NCI-H1048 (cell line): ENCODE measurements at places on chromosomes 7 and 10.
A peak's percentile ranks its signal among the peaks of the same experiment; 100 is the strongest.

DNA sequence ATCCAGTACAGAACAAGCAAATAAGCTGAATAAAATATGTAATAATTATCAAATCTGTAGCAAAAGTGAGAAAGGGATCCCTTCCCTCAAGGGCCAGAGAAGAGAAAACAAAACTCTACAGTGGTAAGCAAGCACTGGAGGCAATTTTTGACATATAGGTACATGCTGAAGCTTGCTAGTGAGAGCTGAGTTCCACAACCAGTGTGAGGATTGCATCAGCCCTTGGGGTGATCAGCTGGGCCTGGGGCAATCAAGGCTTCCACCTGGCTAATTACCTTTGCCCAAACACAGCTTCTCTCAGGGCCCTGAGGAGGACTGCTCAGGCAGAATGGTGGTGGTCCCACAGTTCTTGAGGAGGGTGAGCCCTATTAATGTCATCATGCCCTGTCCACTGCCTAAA, 134.4 kb upstream of the DLX6 start:
- DNase-seq: no peak

DNA sequence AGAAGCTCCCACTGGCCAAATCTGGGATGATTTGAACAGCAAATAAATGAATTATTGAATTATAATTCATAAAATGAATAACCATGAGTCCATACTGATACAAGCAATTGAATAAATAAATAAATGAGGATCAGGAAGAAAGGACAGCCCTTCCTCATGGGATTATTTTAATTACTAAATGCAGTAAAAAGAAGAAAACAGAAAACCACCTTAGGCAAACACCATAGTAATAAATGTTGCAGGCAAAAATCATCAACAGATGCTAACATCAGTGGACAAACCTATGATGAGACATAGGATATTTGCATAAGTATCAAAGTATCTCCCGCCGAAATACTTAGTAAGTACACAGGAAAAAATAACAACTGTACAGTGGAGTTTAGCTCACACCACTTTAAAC, 33.2 kb downstream of the RAPGEF5 start:
- no peak for DNase-seq

DNA sequence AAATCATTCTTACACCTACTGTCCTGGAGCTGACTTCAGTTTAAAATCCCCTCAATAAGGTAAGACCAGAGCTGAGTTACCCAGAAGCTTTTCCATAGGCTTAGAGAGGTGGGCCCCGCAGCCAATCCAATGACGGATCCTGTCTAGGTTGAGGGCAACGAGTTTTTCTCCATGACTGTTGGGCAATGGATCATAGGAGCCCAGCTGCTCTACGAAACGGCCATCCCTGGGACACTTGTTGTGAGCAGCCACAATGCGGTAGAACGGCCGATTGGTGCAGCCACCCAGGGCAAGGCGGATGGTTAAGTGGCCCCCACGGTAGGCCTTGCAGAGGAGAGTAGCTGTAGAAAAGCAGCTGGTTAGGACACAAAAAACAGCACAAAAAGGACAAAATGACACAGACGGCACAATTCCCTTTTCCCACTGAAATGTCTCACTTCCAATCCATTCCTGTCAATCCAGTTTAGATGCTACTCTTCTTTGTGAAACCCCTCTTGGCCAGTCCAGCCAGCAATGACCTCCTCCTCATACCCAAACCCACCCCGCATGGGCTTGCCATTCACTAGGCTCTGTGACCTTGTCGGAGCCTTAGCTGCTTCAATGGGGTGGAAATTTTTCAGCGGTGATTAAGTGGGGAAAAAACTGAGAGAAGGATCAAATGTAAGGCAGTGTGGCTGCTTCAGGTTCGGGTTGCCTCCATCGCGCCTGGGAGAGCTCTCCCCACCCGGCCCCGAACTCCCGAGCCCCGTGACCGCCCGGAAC, 580 bp downstream of the MRPS16 start:
- DNase-seq: no peak

DNA sequence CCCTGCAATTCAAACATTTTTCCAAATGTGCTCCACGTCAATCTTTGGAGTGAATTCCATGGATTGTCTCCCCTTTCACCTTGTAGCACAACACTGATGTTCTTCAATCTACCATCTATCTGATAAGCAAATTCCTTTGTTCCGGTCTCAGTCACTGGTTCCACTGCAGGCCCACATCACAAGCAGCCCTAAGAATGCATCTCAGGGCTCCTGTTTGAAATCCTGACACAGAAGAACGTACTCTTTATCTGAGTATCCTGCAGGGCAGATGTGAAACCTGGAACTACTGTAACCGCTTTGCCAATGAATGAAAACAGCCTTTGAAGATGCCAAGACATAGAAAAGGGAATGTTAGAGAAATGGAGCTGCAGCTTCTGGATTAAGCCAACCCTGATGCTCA, 62.9 kb upstream of the FAM133B start:
- no peak for DNase-seq

- DNase-seq: no peak
Observed at GRCh38 chr7:120941856-120942255, 8.7 kb upstream of the ING3 start.

DNA sequence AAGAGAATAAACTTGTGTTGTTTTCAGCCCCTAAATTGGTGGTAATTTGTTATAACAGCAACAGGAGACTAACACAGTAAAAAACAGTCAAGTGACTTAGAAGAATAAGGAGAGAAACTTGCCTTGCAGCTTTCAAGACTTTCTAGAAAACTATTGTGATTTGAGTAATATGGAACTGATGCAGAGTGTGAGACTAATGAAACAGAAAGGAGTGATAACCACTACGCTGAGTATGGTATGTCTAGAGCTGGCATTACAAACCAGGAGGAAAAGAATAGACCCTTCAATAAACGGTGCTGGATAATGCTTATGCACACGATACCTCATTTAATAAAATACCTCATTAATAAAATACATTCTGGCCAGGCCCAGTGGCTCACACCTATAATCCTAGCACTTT, 99.9 kb downstream of the CREM start:
- no peak for DNase-seq

- DNase-seq: no peak
Observed at GRCh38 chr7:142355328-142355727, 97.5 kb upstream of the PRSS58 start.

- no peak for DNase-seq
Observed at GRCh38 chr7:24378871-24379616, 95.1 kb downstream of the NPY start.

DNA sequence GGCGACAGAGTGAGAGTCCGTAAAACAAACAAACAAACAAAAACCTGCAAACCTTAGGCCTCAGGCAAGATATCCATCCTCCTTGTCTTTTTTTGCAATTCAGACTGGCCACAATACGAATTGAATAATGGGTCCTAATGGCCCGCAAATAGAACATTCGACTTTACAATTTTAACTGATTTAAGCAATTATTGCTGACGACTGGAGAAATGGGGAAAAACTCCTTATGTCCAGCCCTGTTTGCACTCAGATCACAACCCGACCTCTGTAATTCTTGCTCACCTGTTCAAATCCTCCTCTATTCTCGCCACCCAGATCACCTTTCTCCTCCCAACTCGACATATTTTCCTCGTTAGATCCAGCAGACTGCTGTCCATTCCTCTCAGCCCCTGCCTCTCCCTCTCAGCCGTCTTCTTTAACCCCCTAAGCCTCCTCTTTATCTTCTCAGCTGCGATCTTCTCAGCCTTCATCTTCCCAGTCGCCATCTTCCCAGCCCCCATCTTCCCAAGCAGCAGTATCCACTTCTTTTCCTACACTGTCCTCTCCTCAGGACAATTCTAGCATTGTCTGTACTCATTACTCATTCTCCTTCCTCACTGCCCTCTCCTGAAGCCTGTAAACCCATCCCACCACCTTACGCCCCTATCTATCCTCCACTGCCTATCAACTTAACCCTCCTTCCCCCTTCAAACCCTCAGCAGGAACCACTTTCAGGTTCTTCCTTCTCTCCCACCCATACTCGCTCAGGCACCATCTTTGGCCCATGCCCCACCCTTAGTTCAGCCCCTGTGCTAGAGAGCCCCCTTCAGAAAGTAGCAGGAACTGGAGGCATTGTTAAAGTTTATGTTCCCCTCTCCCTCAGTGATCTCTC, 61.8 kb downstream of the LRRC17 start:
- DNase-seq: no peak

GRCh38 chr7:136869991-136870865, 1.8 kb downstream of the CHRM2 start:
- no peak for DNase-seq

- DNase-seq: no peak
Observed at GRCh38 chr10:132374612-132375011, 22.4 kb upstream of the PWWP2B start.

DNA sequence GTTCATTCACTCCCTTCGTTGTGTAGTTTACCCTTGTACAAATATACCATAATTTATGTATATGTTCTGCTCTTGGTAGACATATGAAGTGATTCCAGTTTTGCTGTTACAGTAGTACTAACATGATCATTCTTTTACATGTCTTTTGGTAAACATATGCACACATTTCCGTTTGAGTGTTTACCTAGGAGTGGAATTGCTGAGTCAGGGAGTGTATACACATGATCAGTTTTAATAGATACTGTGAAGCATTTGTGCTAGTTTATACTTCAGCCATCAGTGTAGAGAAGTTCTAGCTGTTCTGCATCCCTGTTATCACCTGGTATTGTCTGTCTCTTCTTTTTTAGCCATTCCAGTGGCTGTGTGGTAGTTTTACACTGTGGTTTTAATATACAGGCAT, 34.5 kb upstream of the CYP26C1 start:
- DNase-seq: no peak

DNA sequence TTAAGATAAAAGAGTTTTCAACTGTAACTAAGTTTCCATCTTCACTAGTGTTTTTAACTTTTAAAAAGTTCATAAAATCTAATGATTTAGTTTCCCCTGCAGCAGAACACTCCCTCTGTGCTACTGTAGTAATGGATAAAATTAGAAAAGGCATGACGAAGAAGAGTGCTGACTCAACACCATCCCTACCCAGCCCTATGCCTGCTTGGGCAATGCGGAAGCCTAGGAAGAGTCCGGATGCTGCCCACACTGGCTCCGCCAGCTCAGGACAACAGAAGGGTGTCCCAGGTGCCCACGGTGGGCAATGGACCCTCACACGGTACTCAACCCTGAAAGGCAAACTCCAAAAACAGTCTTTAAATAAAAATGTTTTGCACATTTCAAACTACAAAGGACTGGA, 118.2 kb downstream of the LARP4B start:
- no peak for DNase-seq

DNA sequence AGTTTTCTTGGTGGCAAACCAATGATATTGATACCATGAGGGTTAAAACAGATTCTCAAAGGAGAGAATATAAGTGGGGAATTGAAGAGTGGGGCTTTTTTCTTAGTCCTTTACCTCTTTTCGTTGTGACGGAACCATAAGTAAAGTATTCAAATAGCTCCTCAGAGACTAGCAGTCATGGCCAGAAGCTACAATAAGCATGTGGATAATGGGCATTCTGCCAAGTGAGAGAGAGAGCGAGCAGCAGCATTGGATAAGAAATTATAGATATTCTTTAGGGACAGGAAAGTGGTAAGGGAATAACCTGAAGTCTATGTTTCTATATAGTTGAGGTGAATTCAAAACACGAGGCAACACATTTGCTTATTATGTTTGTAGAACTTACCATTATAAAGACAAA, 235.1 kb downstream of the SEMA3E start:
- DNase-seq: peak; percentile 21

GRCh38 chr7:155464948-155465739, 7.2 kb downstream of the EN2 start:
- no peak for DNase-seq

DNA sequence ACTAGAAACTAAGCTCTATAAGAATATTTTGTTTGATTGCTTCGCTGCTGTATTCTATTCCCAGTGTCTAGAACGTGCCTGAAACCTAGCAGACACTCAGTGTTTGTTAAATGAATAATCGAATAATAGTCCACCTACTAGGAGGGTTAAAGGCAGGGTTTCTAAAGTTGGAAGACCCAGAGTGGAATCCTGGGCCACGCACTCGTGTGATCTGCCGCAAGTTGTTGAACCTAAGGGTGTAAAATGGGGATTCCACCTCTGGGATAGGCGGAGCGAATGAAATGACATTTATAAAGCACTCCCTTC, 702 bp upstream of the AGFG2 start:
- no peak for DNase-seq

DNA sequence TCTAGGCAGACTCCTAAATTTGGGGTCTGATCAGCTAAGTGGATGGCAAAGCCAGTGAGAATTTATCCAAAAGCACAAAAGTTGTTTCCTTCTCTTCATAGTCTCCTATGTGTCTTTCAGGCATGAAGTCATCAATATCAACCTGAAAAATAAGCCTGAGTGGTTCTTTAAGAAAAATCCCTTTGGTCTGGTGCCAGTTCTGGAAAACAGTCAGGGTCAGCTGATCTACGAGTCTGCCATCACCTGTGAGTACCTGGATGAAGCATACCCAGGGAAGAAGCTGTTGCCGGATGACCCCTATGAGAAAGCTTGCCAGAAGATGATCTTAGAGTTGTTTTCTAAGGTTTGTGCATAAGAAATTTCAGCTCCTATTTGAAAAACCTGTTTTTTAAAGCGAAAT, 4.8 kb downstream of the GSTO1 start:
- no peak for DNase-seq

GRCh38 chr10:60662917-60663614, 115.2 kb upstream of the CDK1 start:
- DNase-seq: no peak
